ENCODE measurements at places on chromosomes 6 and 20.
A peak's percentile ranks its signal among the peaks of the same experiment; 100 is the strongest.

GRCh38 chr20:7856756-7857155 lies 83.5 kb downstream of the HAO1 start:
- H3K27me3 ChIP-seq: no peaks in the 10 kb centered on the region
- H3K4me1 ChIP-seq: no peaks in the 10 kb centered on the region

GRCh38 chr6:159261995-159262394 lies 92.8 kb downstream of the FNDC1 start:
- no peaks in the 10 kb centered on the region for H3K36me3 ChIP-seq
- no peaks in the 10 kb centered on the region for H3K4me1 ChIP-seq
- DNase-seq: no peak

- DNase-seq: no peak
- H3K27ac ChIP-seq: no peak overlapping the region
- H3K27me3 ChIP-seq: no peaks in the 10 kb centered on the region
- H3K36me3 ChIP-seq: no peaks in the 10 kb centered on the region
- H3K4me3 ChIP-seq: no peak overlapping the region
Measured at GRCh38 chr6:118981884-118982574, 47.1 kb upstream of the MCM9 start.

DNA sequence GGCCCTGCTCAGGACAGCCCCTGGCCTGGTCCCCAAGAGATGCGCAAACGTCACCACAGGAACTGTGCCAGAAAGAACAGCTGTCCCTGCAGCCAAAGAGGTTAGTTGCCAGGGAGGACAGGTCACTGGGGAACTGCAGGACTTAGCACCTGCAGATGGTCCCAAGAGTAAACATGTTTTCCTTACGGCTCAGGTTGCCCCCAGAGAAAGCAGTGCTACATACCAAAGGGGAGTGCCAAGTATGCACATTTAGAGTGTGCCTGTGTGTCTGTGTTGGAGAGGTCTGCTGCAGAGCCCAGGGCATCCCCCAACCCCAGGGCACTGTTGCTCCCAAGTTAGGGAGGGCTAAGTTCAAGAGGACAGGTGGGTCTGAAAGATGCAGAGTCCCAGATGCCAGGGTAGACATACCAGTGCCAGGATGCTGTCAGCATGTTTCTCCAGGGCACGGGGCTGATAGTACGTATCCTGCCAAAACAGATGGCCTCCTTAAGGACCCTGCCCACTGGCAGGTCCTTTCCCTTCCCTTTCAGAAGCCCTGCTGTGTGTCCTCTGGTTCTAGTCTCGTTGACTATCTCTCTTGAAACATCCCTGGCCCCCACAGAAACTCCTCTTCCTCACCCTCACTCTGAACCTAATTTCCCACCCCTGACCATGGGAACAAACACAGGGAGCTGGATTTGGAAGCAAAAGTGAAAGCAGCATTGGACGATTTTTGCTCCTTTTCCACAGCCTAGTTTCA lies 1.3 kb downstream of the ABHD16A start:
- no peak for DNase-seq
- H3K27ac ChIP-seq: peak overlapping the region; percentile 87
- no peaks in the 10 kb centered on the region for H3K27me3 ChIP-seq
- H3K4me1 ChIP-seq: peaks cover 11% of the 10 kb centered on the region
- no peaks in the 10 kb centered on the region for H3K36me3 ChIP-seq

DNA sequence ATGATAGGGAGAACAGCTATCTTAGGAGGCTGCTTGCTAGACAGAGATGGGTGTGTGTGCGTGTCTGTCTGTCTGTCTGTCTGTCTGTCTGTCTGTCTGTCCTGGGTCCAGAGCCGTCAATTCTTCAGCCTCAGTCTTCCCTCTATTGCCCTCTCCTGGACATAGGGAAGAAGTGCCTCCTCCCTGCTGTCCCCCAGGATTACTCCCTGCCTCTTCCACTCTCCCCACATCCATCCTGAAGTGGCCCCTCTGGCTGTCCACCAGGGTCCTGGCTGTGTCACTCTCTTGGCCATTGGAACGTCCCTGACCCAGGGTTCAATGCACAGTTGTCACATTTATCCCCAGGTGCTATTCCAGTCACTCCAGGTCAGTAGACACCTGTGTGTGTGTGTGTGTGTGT lies 10.2 kb downstream of the TREML2 start:
- H3K4me3 ChIP-seq: no peak overlapping the region
- DNase-seq: no peak
- no peaks in the 10 kb centered on the region for H3K27me3 ChIP-seq
- H3K27ac ChIP-seq: no peak overlapping the region

GRCh38 chr6:17870300-17871188 lies 116.9 kb downstream of the KIF13A start:
- H3K4me3 ChIP-seq: no peak overlapping the region
- no peak for DNase-seq
- H3K36me3 ChIP-seq: no peaks in the 10 kb centered on the region
- H3K27me3 ChIP-seq: no peaks in the 10 kb centered on the region
- peaks cover 9% of the 10 kb centered on the region for H3K4me1 ChIP-seq

GRCh38 chr20:25465243-25466135 lies 58.0 kb downstream of the GINS1 start:
- no peaks in the 10 kb centered on the region for H3K36me3 ChIP-seq
- no peaks in the 10 kb centered on the region for H3K4me1 ChIP-seq
- no peak for DNase-seq

GRCh38 chr6:35177596-35177995 lies 36.2 kb upstream of the SCUBE3 start:
- H3K4me3 ChIP-seq: no peak overlapping the region
- no peak overlapping the region for H3K27ac ChIP-seq
- no peaks in the 10 kb centered on the region for H3K36me3 ChIP-seq
- H3K27me3 ChIP-seq: no peaks in the 10 kb centered on the region
- peaks cover 3% of the 10 kb centered on the region for H3K4me1 ChIP-seq
- no peak for DNase-seq

DNA sequence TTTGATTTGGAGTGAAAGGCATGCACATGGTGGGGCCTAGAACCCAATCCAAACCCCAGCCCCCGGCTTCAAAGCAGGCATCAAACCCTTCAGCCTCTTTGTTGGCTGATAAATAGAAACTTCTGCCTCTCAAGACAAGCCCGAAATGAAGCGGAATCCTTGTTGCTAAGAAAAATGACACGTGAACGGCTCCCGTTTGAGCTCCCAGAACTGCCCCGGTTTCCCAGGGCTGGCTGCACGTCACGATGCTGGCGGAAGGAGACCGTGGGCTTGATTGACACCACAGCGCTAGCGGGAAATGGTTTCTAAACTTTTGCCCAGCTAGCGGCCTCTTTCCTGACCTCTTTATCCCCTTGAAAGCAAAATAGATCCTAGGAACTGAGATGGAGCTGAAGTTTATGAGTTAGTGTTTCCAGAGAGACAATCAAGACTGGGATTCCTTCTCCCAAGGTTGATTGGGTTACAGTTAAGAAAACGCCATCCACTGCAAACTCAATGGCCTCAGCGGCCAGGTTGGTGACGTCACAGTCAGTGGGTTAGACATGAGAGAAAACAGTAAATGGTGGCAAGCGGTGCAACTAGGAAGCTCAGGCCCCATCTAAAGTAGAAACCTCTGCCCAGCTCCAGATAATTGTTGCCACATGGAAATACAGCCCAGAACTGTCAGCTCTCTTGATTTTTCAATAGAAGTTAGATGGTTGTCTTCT lies 117.0 kb downstream of the ANKRD60 start:
- no peak for DNase-seq
- no peaks in the 10 kb centered on the region for H3K36me3 ChIP-seq
- no peaks in the 10 kb centered on the region for H3K27me3 ChIP-seq
- H3K4me3 ChIP-seq: no peak overlapping the region
- no peak overlapping the region for H3K27ac ChIP-seq
- no peaks in the 10 kb centered on the region for H3K4me1 ChIP-seq

GRCh38 chr6:158220786-158221442 lies 52.8 kb downstream of the GTF2H5 start:
- DNase-seq: peak; percentile 69
- H3K4me1 ChIP-seq: no peaks in the 10 kb centered on the region
- H3K27ac ChIP-seq: no peak overlapping the region
- H3K36me3 ChIP-seq: no peaks in the 10 kb centered on the region

DNA sequence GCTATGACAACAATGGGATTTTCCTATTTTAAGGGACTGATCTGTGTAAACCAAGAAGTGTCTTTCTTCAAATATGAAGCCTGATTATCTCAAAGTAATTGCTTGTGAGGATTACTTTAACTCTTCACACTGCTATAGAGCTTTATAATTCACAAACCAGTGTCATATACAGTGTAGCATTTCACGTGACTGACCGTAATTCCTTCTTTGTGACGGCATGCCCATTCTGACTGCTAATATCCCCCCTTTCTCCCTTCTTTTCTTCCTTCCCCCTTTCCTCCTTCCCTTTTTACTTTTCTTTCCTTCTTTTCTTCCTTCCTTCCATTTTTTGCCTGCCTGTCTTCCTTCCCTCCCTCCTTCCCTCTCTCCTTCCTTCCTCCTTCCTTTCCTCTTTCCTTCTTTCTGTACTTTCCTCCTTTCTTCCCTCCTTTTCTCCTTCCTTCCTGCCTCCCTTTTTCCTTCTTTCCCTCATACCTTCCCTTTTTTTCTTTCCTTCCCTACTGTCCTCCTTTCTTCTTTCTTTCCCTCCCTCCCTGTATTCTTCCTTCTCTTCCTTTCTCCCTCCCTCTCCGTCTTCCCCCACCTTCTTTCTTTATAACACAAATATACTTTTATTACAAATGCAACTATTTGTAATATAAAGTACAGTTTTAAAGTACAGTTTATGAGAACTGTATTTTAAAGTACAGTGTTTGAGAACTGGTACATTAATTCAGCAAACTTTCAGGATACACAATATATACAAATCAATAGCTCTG lies 75.0 kb upstream of the EXOC2 start:
- H3K4me3 ChIP-seq: no peak overlapping the region
- no peak overlapping the region for H3K27ac ChIP-seq
- no peaks in the 10 kb centered on the region for H3K36me3 ChIP-seq
- H3K4me1 ChIP-seq: no peaks in the 10 kb centered on the region
- DNase-seq: no peak
- H3K27me3 ChIP-seq: no peaks in the 10 kb centered on the region

- DNase-seq: no peak
- no peak overlapping the region for H3K4me3 ChIP-seq
- no peak overlapping the region for H3K27ac ChIP-seq
- H3K27me3 ChIP-seq: no peaks in the 10 kb centered on the region
- no peaks in the 10 kb centered on the region for H3K4me1 ChIP-seq
Measured at GRCh38 chr20:53502820-53503219, 90.8 kb downstream of the ZNF217 start.

Data from ovary (tissue), 10 donors.